ENCODE measurements at places on chromosomes 2 and 18.

GRCh38 chr2:24238158-24238557 is 63.3 kb downstream of the FAM228A start:
- no peak for DNase-seq

GRCh38 chr2:176118601-176119339 is 2.2 kb downstream of the HOXD10 start:
- DNase-seq, result no peak

- no peak for DNase-seq
Observed at GRCh38 chr2:44769349-44770011, 172.0 kb upstream of the SIX3 start.

GRCh38 chr2:215567504-215567903 is 131.6 kb upstream of the FN1 start:
- no peak for DNase-seq

GRCh38 chr18:22200611-22201225 is 31.3 kb downstream of the GATA6 start:
- DNase-seq, result no peak

GRCh38 chr18:62186499-62186773 is 420 bp downstream of the PIGN start:
- no peak for DNase-seq

GRCh38 chr2:71646028-71646427 is 192.7 kb downstream of the DYSF start:
- DNase-seq, result no peak

DNA sequence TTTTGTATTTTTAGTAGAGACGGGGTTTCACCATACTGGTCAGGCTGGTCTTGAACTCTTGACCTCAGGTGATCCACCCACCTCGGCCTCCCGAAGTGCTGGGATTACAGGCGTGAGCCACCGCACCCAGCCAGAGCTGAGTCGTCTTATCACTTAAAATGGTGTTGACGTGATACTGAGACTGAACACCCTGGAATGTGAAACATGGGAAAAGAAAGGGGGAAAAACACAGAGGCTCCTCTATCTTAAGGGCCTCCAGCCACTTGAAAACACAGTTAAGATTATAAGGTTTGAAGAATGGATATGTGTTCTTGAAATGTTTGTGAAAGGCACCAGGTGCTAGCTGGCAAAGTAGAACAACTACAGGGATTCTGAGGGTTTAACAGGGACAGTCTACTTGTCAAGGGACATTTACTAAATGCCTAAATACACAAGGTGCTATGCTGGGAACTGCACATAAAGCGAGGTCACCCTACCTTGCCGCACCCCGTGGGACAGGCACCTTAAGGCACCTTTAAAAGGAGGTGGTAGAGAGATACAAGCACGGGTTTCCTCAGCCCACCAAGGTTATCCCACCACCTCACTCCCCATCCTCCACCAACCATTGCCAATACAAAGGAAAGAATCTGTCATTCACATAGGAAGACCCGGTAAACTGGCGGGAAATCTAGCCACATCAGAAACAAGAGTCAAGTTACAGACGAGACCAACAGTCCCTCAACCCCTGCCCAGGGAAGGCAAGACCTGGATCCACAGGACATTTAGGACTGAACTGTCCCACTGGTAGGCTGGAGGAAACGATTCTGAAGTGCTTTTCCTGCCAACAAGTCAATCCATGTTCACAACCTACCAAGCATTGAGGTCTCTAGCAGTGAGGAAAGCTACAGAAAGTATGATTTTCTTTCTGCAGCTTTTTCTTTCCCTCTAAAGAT is 43.4 kb downstream of the STK39 start:
- no peak for DNase-seq

DNA sequence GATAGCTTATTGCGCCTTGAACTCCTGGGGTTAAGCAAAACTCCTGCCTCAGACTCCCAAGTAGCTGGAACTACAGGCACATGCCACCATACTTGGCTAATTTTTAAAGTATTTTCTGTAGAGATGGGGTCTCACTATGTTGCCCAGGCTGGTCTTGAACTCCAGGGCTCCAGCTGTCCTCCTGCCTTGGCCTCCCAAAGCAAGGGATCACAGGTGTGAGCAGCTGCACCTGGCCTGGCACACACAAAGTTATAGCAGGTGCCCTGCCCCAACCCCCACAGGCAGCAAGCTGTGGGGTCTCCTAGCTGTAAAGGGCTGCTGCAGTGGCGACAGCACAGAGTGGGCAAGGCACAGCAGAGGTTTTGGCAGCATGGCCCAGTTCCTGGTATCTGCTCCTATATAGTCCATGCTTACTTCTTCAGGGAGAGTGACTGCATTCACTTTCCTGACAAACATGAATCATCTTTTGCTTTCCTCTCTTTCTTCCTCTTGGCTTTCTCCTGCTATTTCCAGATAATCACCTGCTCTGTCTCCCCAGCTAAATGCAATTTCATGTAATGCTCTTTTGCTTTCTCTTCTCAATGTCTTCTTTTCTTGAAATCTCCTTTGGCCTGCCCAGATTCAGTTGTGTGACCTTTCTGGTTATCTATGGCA is 27.3 kb upstream of the METAP1D start:
- DNase-seq, result no peak

DNA sequence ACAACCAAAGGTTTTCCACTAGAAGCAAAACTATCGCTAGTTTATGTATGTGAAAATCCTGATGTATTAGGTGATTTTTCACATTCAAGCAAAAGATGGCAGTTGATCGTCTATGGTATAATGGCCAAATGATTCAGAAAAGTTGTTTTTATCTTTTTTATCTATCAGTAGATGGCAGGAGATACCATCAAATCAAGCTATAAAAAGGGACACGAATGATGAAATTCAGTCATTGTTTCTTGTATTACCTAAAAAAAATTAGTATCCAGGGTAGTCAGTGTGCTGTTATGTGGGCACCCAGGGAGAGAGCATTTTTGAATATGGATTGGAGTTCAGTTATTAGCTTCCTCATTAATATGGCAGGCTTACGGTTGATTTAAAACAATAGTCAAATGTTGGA is 22.9 kb upstream of the CAVIN2 start:
- DNase-seq, result no peak

DNA sequence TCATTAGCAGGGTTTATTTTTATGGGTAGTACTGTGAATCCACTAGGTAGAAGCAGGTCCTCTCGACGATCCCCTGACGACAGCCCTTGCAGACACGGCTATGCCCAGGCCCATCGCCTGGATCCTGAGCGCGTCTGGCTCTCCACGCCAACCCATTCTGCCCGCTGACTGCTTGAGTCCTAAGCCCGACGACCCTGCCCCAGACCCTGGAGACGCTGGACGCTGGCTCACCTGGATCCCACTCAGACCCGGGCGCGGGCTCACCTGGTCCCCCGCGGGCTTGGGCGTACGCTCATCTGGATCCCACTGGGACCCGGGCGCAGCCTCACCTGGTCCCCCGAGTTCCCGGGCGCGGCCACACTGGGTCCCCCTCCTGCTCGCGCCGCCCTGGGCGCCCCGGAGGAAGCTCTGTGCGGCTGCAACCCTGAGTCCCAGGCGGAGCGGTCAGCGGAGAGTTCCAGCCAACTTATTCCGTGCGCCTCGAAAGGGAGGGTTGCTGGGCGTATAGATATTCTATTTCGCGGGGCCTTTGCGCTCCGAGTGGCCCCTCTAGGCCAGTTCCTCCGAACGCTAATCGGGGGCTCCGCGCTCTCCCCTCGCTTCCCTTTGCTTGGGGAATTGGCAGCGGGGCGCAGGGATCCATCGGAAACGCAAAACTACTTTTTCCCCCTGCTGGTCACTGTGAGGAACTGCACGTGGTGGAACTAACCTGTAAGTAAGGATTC is 22.4 kb upstream of the RMP24 start:
- DNase-seq, result peak; percentile 37

GRCh38 chr2:137154946-137155345 is 389.6 kb downstream of the THSD7B start:
- no peak for DNase-seq

DNA sequence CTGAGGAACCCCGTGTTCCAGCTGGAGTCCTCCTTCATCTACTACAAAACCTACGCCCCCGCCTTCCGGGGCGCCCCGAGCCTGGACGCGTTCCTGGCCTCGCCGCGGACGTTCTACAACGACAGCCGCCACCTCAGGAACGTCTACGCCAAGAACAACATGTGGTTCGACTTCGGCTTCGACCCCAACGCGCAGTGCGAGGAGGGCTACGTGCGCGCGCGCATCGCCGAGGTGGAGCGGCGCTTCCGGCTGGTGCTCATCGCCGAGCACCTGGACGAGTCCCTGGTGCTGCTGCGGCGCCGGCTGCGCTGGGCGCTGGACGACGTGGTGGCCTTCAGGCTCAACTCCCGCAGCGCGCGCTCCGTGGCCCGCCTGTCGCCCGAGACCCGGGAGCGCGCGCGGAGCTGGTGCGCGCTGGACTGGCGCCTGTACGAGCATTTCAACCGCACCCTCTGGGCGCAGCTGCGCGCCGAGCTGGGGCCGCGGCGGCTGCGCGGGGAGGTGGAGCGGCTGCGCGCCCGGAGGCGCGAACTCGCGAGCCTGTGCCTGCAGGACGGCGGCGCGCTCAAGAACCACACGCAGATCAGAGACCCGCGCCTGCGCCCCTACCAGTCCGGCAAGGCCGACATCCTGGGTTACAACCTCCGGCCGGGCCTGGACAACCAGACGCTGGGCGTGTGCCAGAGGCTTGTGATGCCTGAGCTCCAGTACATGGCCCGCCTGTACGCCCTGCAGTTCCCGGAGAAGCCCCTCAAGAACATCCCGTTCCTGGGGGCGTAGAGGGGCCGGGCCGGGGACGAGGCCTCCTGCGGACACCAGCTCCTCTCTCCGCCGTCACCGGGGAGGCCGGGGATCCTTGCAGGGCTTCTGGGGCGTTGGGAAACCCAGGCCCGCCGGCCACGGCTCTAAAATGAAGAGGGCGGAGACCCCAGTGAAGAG is 5.3 kb upstream of the NEU4 start:
- DNase-seq, result no peak

- no peak for DNase-seq
Observed at GRCh38 chr18:2146092-2146491, 425.2 kb downstream of the METTL4 start.

GRCh38 chr2:239166201-239166834 is 234.5 kb downstream of the HDAC4 start:
- DNase-seq, result no peak

- DNase-seq, result no peak
Observed at GRCh38 chr2:66839551-66840320, 404.8 kb downstream of the MEIS1 start.

Data from activated CD4-positive, alpha-beta T cell treated with anti-CD3 and anti-CD28 coated beads, Interleukin-2, amount 50 U/mL, for 4 hours (primary cell).